ENCODE measurements at places on chromosomes 5 and 9.

DNA sequence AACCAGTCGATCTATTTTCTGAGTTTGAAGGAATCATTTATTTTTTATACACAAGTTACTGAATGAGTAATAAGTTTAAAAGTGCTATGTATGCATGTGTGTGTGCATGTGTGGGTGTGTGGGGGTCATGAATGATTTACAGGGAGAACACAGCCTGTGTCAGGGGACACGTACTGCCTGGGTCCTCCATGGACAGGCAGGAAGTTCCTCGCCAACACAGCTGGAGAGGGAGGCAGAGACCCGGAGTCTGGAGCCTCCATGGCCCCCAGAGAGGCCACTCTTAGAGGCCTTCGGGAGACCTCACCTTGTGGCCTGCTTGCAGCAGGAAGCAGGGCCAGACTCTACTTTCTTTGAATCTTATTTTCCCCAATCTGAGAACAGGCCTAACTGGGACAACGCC is 144.7 kb downstream of the GABBR2 start:
- DNase-seq = no peak

GRCh38 chr5:58967597-58968281 is 384.9 kb downstream of the RAB3C start:
- DNase-seq = no peak

DNA sequence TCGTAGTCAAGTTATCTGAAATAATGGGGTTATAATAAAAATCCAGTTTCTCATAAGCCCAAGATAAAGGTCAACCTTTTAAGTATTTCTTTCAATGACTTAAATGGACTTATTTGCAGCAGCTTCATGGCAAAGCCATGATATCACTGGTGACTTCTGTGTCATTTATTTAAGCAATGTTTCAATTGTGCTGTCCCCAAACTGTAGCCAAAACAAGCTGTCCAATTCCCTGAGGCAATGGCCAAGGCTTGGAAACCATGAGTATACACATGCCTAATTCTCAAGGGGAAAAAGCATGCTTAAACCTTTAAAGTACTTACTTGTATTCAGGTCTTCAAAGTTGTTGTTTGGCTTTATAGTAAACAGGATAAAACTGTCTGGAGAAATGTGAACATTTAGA is 376.4 kb upstream of the TNC start:
- DNase-seq = no peak

DNA sequence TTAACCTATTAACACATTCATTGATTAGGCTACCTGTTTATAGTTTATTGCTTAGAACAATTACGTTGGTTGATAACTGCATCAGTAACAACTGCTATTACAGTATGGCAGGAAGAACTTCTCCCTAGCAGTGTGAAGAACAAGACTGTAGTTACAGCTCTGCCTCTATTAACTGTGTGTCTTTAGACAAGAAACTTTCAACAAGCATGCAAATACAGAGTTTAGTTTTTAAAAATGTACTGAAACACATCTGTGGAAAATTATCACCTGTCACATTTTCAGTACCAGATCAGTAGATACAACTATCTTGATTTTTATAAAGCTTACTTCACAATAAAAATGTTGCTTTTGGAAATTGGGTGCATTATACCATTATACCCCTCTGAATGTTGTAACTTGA is 22.2 kb downstream of the ELL2 start:
- DNase-seq = no peak

DNA sequence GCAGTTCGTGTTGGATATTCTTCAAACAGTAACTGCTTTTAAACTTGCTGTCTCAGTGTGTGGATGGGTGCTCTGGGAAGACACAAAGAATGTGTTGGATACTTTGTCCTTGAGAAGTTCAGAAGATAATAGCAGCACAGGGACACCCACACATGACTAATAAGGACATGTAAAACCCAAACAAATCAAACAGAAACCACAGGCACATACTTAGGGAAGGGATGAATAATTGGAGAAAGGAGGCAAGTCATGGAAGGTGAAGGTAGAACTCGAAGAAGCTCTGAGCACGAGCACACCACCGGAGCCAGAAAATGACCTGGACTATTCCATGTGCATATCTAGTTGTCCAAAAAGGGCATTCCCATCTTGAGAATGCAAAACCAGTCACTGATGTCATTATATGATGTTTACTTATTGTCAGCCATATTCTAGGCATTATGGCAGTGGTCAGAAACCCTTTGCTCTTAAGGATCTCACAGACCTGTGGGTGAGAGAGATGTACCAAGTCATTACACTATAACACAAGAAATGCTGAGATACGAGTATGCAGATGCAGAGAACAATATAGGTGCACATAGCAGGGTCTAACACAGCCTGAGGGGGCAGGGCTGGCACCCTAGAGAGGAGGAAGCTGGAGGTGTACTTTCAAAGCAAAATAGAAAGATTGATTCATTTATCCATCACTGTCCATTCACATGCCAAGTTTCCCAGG is 152.9 kb downstream of the PIK3R1 start:
- no peak for DNase-seq

GRCh38 chr9:4574657-4575243 is 84.5 kb downstream of the SLC1A1 start:
- DNase-seq = no peak

DNA sequence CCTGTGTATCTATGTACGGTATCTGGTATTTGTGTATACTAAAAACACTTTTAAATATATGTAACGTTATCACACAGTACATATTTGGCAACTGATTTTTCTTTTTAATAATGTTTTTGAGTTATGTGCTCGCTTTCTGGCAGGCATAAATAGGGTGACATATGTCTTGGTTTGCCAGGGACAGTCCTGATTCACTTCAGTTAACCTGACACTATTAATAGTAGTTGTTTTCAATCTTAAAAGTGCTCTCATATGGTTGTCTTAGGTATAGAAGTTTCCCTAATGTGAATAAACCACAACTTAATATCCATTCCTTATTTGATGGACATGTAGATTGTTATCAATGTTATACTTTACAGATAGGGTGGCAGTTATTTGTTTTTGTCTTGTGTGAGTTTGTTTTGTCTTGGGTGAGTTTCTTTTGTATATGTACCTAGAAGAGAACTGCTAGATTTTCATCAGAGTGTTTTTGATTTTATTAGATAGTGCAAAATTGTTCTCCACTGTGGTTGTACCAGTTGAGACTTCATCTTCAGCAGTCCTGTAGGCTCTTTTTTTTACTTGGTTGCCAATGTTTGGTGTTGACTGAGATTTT is 7.9 kb downstream of the G3BP1 start:
- no peak for DNase-seq

- DNase-seq = no peak
These were observed 126.3 kb downstream of the EFNA5 start for GRCh38 chr5:107544476-107544875.

GRCh38 chr5:43231977-43232376 is 40.0 kb downstream of the NIM1K start:
- DNase-seq = peak; percentile 9

DNA sequence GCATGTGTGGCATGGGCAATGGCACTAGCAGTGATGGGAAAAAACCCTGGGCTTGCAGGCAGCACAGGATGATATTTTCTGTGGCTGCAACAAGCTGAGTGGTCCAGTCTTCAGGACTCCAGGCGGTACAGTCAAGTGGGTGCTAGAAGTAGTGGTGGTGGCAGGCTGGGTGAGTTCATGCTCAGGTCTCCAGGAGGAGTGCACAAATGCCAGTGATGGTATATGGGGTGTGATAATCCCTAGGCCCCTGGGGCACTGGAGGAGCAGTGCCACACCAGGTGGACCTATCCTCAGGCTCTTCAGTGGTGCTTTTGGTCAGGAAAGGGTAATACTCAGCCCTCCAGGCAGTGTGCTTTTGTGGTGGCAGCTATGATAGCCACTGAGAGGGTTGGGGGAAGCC is 496.4 kb downstream of the PRR16 start:
- no peak for DNase-seq

- DNase-seq = no peak
These were observed 39.3 kb downstream of the EPB41L4A start for GRCh38 chr5:112379542-112380325.

DNA sequence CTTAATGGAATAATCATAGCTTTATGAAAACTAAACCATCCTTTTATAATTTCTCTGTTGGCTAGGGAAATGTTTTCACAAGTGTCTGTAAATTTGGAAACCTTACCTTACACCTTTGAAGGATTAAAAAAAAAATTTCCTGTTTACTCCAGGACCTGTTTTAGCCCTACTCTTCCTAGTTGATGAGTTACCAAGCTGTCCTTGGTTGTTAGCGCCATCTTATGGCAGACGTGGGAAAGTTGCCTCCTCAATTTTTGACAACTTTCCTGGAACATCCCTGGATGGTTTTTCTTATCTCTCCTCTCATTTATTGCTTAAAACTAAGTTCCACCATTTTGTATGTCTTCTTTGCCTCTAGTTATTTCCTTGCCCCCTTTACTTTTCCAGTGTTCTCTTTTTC is 25.7 kb downstream of the ZSWIM6 start:
- DNase-seq = no peak

DNA sequence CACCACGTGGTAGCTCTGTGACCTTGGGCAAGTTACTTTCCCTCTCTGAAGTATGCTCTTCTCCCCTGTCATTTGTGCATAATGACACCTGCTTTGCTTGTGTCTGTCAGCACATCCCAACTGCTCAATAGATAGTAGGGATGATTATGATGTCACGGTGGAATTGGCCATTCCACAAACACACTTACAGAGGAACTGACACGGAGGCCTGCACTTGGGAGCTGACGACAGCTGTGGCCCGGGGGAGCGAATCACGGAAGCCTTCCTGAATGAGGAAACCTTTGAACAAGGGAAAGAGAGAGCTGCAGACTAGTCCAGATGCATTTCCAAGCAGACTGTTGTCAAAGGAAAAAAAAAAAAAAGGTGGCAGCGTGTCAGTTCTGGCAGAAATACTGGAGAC is 21.0 kb downstream of the TLX3 start:
- no peak for DNase-seq

GRCh38 chr5:17828681-17829080 is 194.4 kb downstream of the TAF11L14 start:
- no peak for DNase-seq

DNA sequence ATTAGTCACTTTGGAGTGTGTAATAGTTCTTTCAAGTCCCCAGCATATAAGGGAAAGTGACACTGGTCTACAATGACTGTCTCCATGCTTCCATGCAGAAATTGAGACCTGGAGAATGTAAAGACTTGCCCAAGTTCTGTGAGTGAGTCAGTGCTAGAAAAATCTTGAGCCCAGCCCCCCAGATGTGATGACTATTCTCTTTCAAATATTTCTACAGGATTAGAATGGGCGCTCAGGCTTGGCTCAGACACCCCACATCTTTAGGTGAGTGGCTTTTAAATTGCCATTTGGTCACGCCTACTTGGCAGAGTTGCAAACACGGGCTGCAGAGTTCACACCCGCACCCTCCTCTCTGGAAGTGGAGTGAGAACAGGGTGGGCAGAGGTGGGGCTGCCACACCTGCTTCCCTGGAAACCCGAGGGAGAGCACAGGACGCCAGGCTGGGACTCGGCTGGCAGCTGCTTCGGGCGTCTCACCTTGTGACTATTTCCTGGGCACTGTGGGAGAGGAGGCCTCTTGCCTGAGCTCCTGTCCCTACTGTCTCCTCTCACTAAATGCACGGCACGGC is 37.6 kb downstream of the ROPN1L start:
- peak; percentile 46 for DNase-seq

DNA sequence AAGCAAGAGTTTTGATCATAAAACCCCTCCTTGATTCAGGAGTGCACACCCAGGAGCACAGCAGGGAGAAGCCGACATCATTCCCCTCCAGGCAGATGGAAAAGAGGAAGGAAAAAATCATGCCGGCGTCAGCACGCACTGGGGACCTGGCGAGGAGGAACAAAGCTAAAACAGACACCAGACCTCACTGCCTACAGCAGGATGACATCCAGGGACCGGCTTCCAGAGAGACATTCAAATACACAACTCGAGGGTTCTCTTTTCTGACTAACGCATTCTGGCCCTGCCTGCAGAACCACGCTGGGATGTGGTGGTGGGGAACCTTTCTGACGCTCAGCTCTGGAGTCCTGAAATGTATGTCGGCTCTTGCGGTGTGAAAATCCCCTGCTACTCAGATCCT is 2.7 kb downstream of the UBAC1 start:
- DNase-seq = no peak

- no peak for DNase-seq
These were observed 10.6 kb downstream of the MYOZ3 start for GRCh38 chr5:150671509-150672236.

GRCh38 chr9:81083854-81084512 is 605.4 kb downstream of the TLE1 start:
- no peak for DNase-seq

DNA sequence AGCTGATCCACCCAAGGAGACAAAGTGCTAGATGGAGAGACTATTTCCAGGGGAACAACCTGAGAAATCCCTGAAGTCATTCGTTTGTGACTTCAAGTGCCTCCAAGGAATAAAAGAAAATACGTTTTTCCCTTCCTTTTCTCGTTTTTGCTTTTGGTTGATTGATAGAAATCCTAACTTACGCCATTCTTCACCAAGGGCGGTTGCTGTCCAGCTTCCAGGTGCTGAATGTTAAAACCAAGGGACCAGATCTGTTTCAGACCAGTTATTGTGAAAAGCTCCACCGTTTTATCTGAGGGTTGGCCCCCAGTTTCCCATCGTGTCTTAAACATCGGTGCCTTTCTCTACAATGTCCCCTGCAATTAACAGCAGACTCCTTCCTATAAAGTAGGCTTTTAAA is 600.7 kb upstream of the SGCD start:
- DNase-seq = no peak

DNA sequence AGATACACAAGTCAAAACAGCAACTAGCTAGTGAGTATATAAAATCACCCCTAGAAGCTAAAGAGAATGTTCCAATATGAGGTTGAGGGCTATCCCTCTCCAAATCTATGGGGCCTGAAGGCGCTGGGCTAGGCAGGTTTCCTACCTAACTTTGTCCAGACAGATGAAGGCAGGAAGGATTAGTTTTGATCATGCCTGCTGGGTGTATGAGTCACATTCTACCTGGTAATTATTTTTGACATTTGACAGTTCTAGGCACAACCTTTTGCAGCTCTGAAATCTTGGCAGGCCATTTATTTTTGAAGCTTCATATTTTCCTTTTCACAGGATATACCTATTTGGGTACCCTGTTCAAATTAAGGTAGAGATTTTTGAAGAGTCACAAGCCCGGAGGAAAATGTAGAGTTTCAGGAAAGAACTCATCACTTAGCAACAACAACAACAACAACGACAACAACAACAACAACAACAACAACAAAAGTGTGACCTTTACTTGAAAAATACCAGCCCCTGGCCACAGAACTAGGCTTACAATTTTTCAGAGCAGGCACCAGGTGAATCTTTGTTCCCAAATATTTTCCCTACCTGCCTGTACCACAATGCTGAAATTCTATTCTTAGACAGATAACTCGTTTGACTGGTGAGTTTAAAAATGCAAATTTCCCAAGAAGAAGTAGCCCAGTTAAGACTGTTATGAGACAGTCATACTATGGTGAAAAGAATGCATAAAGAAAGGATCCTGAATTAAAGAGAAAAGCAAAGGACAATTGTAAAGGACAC is 175.5 kb upstream of the TUT7 start:
- no peak for DNase-seq

DNA sequence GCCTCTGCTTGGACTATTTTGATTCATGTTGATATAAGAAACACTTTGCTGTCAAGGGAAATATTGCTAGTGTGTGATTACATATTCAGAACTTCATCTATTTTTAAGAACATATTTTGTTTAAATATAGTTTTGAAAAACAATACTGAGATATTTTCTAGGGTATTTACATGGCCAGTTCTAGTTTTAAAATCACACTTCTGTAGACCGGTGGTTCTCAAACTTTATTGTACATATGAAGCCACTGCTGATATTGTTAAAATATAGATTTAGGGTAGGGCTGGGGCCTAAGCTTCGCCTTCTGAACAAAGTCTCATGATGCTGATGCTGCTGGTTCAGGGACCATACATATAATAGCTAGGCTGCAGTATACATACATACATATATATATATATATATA is 1000.0 kb downstream of the PTPRD start:
- no peak for DNase-seq

Data from COR-L47 (cell line).